G401 (cell line): ENCODE measurements at places on chromosomes 3 and 15.

- no peak for DNase-seq
Observed at GRCh38 chr15:62848632-62849050, 193.9 kb upstream of the TPM1 start.

DNA sequence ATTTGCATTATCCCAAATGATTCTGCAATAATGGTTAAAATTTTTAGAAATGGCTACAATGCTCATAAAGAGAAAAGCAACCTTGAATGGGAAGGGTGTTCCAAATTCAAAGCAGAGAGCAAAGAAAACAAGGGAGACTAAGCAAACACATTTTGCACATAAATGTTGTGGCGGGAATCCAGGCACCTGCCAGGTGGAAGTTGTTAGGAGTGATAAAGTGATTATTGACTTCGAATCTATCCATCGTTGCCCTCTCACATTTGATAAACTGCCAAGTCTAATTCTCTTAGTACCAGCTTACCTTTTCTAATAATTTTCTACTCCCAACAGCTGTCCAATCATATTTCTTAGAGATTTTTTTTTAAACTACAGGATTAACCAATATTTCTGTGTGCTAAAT lies 244.5 kb downstream of the CACNA2D3 start:
- DNase-seq, result no peak

DNA sequence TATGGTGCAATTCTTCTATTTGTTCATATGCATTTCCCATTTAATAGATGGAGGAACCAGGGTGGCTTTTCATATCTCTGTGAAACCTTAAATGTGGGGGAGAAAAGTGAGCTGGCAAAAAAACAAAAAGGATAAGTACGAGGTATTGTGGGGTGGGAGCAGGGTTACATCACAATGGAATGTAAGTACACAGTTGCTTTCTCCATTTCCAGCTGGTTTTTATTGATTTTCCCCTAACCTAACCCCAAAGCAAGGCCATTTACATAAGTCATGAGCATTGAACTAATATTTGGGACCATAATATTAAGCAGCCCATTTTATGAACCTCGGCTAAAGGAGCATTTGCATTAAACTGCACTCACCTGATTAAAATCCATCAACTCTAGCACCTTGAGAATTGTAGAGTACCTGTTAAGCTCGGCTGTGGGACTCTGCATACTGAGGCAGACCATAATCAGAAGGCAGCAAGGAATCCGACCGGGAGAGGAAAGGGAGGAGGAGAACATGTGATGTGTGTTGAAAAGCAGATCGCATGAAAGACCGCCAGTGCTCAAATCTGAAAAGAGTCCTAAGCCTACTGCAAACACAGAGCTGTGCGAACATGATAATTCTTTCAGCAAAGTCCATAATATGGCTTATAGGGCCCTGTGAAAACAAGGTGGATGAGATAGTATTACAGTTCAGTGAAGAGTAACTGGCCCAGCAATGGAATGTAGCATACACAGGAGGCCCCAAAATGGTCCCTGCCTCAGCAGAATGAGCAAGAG lies 513.4 kb downstream of the FHIT start:
- DNase-seq, result no peak

DNA sequence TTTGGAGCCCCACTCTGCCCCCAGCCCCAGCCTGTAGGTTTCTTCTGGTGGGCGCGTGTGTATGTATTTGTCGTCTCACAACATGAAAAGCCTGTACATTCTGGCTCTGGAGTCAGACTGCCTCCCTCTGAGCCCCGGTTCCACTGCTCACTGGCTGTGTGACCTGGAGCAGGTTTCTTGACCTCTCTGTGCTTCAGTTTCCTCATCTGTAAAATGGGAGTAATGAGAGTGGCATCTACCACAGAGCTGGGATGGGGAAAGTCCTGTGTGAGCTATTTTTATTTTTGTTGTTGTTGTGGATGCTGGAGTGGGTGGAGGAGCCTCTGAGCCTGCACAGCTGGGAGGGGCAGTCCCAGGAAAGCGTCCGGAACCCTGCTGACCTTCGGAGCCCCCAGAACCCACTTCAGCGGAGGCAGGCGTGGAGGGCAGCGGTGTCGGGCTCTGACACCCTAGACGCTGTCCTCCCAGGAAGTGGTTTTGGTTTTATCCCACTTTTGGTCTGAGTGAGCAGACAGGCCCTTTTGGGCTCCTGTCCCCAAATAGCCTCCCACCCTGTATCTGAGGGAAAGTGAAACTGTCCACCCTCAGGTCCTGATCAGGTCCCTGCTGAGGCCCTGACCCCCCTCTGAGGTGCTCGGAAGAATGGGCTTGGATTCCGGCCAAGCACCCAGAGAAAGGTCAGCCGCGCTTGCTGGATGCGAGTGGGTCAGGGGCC lies 103.5 kb downstream of the CHSY1 start:
- DNase-seq, result no peak

GRCh38 chr3:179933914-179934313 lies 102.8 kb downstream of the PEX5L start:
- no peak for DNase-seq

- DNase-seq, result no peak
Observed at GRCh38 chr3:55558316-55558715, 71.2 kb upstream of the WNT5A start.

- DNase-seq, result no peak
Observed at GRCh38 chr3:81443457-81443782, 318.0 kb downstream of the GBE1 start.

DNA sequence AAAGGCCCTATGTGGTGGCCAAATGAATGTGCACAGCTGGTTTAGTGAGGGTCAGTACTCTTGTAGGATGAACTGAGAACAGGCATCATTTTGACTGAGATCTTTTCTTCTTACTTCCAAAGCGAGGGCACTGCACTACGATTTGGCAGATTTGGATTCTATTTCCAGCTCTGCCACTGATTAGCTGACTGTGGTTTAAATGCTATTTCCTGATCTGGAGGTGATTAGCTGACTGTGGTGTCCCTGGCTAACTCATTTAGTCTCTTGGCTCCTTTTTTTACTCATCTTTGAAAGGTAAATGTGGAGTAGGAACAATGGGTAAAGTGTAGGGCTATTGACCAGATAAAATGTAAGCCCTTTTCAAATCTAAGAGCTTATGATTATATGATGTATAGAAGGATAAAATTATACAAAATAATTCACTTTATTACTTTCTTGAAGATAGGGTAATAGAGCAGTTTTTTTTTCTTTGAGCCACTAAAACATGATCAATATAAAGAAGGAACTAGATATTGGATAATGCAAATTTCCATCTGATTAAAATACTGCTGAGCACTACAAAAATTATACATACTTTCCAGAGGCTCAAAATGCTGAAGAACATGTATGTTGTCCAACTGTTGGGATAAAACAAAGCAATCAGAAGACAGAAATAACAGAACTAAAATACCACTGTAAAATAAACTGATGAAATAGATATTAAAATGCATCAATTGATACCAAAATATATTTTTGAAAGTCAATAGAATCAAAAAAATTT lies 39.7 kb upstream of the PLOD2 start:
- DNase-seq, result no peak

DNA sequence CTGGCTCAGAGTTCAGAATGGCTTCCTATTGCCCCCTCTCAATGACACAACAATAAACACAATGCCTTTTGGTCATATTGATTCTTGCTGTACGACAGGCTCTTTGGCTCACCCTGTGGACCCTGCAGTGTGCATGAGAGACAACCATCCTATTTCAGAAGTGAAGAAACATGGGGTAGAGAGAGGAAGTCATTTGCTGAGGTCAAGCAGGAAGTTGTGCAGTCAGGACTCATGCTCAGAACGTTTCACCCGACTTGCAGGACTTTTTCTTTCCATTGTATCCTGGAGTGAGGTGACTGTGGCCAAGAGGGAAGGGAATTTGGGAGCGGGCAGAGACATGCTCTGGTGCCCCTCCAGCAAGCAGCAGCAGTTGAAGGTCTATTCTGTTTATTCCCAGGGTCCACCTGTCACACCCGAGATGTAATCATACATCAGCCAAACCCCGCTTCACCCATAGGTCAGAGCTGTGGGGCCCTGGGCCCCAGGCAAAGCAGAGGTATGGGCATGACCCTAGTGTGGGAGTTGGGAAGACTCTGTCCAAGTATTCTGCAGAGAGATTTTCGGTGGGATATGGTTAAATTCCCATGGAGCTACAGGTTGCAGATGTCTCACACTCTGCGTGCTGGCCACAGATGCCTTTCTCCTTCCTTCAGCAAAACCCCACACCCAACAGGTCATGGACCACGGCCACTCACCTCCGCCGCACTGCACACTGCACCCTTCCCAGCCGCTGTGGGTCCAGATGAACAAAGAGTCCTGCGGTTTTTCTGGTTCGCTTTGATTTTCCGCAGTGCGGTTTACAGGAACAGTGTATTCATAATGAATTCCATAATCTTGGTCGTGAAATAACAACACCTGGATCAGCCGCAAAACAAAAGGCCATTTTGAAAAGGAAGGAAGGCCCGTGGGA lies 290.6 kb downstream of the ADAMTS17 start:
- no peak for DNase-seq

GRCh38 chr3:107236655-107237337 lies 140.4 kb upstream of the CCDC54 start:
- DNase-seq, result peak; percentile 39

DNA sequence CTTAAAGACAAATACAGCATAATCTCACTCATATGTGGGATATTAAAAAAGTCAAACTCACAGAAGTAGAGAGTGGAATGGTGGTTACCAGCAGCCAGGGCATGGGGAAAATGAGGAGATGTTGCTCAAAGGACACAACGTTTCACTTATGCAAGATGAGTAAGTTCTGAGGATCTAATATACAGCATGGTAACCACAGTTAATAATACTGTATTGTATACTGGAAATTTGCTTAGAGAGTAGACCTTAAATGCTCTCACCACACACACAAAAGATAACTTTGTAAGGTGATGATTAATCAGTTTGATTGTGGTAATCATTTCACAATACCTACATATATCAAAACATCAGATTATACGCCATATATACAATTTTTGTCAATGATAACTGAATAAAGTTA lies 60.0 kb downstream of the MYH15 start:
- DNase-seq, result no peak

DNA sequence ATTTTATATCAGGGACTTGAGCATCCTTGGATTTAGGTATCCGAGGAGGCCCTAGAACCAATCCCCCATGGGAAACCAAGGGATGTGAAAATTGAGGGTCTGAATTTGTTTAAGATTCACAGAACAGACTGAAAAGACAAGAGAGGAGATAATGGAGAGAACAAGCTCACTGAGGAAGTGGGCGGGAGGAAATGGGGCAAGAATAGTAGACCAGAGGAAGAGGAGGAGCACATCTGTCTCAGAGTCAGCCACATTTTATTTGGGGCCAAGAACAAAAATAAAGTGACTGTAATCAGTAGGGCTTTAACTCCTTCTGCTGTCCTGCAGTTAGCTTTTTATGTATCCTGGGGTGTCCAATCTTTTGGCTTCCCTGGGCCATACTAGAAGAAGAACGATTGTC lies 63.8 kb downstream of the BLM start:
- DNase-seq, result no peak

DNA sequence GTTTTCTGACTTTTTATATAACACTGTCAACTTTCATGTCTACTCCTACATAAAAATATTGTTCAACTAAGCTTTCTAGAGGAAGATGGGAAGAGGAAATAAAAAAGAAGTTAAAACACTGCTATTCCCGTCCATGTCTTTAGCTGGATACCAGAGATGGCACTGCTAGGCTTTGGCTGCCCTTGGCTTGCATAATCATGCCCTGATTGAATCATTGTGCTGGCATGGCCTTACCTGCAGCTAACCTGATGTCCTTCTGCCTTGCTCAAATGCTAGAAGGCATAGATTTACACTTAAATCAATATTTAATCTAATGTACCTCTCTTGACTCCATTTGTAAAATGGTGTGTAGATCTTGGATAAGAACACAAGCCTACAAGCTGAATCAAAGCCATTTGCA lies 539.7 kb upstream of the IL12A start:
- DNase-seq, result no peak

GRCh38 chr3:150359381-150359780 lies 48.7 kb upstream of the TSC22D2 start:
- DNase-seq, result no peak

DNA sequence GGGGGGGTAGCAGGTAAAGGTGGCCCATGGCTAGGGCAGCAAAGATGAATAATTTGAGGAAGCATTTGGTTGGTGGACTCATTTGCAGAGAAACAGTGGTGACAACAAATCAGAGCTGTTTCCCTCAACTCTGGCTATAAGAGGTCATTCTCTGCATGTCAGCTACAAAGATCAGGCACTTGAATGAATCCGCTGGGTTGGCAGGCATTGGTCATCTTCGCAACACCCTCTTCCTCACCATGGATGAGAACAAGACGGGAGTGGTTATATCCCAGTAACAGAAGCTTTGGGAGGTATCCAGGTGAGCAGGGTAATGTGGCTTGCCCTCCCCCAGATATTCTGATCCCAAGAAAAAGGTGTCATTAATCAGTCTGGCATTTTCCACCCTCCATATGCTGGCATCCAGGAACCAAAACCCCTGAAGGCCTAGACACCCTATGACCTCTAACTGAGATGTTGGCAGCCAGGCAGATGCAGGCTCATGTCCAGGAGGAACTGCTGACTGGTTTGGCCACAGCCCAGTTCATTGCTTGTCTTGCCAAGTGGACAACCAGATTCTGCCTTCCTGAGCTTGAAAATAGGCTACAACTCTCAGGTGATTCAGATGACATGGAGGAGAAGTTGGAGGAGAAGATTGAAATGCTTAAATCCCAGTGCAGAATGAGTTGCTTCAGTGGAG lies 108.9 kb upstream of the TRIM42 start:
- peak; percentile 80 for DNase-seq

DNA sequence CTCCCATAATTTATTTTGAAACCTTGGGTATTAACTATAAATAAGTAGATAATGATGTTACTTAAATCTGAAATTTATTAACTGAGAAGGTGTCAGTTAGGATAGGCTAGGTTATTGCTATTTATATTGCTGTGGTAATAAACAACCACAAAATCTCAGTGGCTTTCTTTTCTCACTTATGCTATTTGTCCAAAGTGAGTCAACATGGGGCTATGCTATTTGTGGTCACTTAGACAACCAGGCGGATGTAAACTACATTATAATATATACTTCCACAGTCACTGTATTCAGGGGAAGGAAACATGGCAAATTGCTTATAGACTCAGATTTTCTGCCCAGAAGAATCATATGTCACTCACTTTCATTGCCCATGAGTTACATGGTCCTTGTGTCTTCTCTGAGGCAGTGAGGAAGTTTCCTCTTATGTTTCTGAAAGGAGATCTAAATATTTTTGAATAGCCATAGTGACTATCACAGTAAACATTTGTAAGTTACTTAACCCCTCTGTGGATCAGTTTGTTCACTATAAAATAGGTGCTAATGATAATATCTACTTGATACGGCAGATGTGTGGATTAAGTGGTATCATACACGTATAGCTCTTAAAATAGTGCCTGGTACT lies 19.8 kb downstream of the HMG20A start:
- no peak for DNase-seq

- DNase-seq, result no peak
Observed at GRCh38 chr3:157232141-157232540, 72.2 kb upstream of the CCNL1 start.

- no peak for DNase-seq
Observed at GRCh38 chr3:78235841-78236240, 1195.9 kb downstream of the ROBO2 start.

GRCh38 chr15:22967084-22967770 lies 12.9 kb downstream of the CYFIP1 start:
- no peak for DNase-seq

GRCh38 chr3:7518456-7518855 lies 657.5 kb downstream of the GRM7 start:
- peak; percentile 17 for DNase-seq

GRCh38 chr3:120418446-120418845 lies 32.3 kb downstream of the FSTL1 start:
- no peak for DNase-seq

- peak; percentile 57 for DNase-seq
Observed at GRCh38 chr3:48429317-48429959, 448 bp downstream of the PLXNB1 start.
